ENCODE measurements at places on chromosomes 1 and 21. TPM values are rescaled to one million over a fixed set of nuclear protein-coding genes. Genes with fewer than 3 reads are reported as not detected.
A peak's percentile ranks its signal among the peaks of the same experiment; 100 is the strongest.

The PBXIP1 gene
- 59.0 TPM for total RNA-seq

GRCh38 chr1:230401101-230401500 lies 25.0 kb downstream of the PGBD5 start:
- DNase-seq = no peak

The CRYBG2 gene
- 47.8 TPM for total RNA-seq

- DNase-seq = no peak
These were observed 9.6 kb downstream of the BCAR3 start for GRCh38 chr1:93672069-93672468.

The ARF1 gene
- 354 TPM for total RNA-seq

DNA sequence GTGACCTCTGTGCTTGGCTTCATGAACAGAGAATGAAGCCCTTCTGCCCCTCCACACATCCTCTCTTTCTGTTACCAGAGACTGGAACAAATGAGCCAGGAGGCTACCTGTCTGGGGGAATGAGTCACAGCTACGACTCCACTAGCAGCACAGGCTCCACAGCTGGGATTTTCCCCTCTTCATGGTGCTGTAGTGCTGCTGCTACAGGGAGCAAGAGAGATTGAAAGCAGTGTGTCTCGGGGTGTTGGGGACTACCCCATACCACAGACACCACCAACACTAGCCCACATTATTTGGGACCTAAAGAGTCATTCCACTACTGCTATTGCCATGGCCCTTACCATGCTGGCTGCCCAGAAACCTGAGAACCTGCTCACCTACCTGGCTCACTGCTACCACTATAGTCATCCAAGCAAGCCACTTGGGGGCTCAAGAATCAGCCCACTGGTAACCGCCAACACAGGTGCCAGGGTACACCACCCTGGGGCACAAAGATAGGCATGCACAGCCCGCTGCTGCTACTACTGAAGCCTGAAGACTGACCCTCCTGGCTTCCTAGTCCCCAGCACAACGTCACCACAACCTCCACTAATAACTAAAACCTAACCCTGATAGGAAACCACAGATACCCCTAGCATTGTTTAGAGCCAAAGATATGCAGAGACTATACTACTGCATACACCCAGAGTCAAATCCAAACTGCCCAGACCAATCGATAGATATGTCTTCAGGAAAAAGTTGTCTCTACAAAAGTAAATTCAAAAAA lies 17.7 kb downstream of the CD1E start:
- DNase-seq = no peak

DNA sequence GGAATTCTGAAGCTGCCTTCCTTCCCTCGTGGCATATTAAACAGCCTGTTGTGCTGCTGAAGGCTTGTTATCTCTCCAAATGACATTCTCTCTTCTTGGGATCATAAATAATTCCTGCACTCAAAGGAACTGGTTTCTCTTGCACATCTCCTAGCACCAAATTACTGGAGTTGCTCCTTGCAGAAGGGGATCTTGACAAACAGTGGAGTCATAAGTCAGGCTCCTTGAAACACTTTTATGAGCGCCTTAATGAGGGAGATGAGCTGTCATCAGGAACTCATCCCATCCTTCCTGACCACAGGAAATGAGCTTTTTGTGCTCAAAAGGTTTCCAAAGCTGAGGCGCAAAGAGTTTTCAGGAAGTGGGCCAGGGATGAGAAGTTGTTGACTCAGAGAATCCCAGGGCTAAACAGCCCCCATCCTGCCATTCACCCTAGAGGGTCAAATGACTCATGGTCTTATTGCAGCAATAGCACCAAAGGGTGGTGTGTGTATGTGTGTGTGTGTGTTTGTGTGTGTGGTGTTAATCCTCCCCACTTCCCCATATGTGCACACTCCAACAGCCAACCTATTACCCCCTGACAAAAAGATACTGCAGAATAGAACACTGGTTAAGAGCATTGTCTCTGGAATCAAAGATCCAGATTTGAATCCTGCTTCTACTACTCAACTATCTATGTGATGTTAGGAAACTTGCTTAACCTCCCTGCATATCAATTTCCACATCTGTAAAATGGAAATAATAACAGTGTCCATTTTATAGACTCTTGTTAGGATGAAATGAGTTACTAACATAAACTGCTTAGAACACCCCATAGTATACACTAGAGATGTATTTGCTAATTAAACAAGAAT lies 2.8 kb upstream of the PHC2 start:
- DNase-seq = peak; percentile 84

The KCNA3 gene
- total RNA-seq = 0.34 TPM

The CTSE gene
- not detected for total RNA-seq

- no peak for DNase-seq
These were observed 30.1 kb upstream of the SRP9 start for GRCh38 chr1:225747566-225747965.

Measured in suprapubic skin (tissue), 4 donors.